Breast epithelium (tissue), 4 donors: ENCODE measurements at places on chromosomes 3 and 15. TPM values are rescaled to one million over a fixed set of nuclear protein-coding genes. Genes with fewer than 3 reads are reported as not detected.

DNA sequence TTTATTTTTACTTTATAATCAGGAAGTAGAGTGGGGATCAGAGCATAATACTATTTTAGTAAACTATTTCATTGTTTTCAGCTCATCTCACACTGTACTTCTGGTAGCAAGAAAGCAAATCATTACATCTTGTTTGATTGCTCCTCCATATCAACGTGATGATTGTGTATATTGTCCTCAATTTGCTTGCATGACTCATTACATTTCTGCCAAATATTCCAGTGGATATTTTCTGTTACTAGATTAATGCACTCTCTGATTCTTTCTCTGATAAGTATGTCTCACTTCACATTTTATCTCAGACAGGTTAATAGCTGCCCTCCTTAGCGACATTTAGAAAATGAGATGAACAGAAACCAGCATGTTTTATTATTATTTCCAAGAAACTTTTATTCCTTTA, 1145.3 kb downstream of the OTOL1 start:
- H3K4me1 ChIP-seq: no peaks in the 10 kb centered on the region
- H3K36me3 ChIP-seq: no peaks in the 10 kb centered on the region
- no peak overlapping the region for H3K4me3 ChIP-seq
- H3K27ac ChIP-seq: no peak overlapping the region
- DNase-seq: no peak

GRCh38 chr3:46202535-46202934, 5.6 kb downstream of the CCR1 start:
- no peaks in the 10 kb centered on the region for H3K4me1 ChIP-seq

DNA sequence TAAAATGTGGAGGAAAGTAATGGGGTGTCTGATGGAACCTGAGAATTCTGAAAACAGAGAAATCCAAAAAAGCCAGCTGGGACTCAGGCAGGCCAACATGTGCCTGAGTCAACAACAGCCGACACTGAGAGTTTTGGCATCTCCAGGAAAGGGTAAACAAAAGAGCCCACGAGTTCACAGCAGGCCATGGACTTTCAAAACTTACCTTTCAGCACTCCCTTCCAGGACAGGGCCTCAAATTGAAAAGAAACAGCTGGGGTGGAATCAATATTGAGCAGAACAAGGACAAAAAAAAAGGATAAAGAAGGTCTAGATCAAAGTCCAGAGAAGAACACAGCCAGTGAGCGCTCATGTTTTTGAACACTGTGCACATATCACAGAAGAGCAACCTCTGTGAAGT, 735.4 kb upstream of the GRM7 start:
- no peaks in the 10 kb centered on the region for H3K36me3 ChIP-seq
- H3K27me3 ChIP-seq: no peaks in the 10 kb centered on the region
- no peak overlapping the region for H3K4me3 ChIP-seq
- H3K4me1 ChIP-seq: no peaks in the 10 kb centered on the region
- no peak for DNase-seq

GRCh38 chr3:168828943-168829342, 733.2 kb upstream of the GOLIM4 start:
- no peak overlapping the region for H3K4me3 ChIP-seq
- DNase-seq: no peak
- H3K36me3 ChIP-seq: no peaks in the 10 kb centered on the region
- no peaks in the 10 kb centered on the region for H3K4me1 ChIP-seq

DNA sequence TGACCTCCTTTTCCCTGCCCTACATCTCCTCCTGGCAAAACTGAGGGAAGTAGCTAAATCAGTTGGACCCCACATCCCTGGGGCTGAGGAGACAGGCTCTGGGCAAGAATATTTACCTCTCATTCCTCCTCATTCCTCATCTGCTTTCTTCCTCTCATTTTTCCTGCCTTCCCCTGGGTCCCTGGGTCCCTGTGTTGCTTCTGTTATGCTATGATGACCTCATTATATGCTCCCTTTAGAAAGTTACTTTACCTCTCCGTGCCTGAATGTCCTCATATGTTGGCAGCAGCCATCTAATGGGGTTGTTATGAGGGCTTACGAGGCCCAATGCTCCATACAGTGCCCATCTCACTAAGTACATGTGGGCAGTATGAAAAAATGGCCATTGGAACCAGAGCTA, 1.2 kb upstream of the SHC4 start:
- H3K4me3 ChIP-seq: no peak overlapping the region
- no peaks in the 10 kb centered on the region for H3K36me3 ChIP-seq
- no peaks in the 10 kb centered on the region for H3K27me3 ChIP-seq
- no peak for DNase-seq

GORASP1 gene
- 77.3 TPM for total RNA-seq

LRRIQ4 gene
- total RNA-seq: not detected

CHRFAM7A gene
- total RNA-seq: 0.80 TPM
